Hepatic stellate cell (primary cell): ENCODE measurements at places on chromosomes 3 and 15.

GRCh38 chr3:149115114-149115513 lies 14.3 kb upstream of the HPS3 start:
- no peak for DNase-seq

- DNase-seq: no peak
Measured at GRCh38 chr3:194672876-194673275, 885 bp upstream of the LSG1 start.

DNA sequence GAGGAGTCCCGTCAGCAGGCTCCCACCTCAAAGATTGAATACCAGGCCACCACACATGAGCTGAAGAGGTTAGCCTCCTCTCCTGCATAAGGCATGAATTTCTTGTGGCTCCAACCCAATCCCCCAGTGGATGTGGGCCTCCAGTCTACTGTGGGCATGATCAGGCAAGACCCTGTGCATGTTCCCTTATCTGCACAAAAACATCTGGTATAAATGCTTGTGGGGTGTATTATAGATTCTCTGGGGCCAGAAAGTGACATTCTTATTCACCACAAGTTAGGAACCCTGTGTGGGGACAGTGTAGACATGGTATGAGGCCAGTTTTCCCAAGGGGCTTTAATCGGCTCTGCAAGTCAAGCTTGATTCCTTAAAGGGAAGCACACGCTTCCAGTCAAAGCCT lies 18.2 kb upstream of the UBP1 start:
- DNase-seq: no peak

- no peak for DNase-seq
Measured at GRCh38 chr3:179958143-179958542, 78.6 kb downstream of the PEX5L start.

DNA sequence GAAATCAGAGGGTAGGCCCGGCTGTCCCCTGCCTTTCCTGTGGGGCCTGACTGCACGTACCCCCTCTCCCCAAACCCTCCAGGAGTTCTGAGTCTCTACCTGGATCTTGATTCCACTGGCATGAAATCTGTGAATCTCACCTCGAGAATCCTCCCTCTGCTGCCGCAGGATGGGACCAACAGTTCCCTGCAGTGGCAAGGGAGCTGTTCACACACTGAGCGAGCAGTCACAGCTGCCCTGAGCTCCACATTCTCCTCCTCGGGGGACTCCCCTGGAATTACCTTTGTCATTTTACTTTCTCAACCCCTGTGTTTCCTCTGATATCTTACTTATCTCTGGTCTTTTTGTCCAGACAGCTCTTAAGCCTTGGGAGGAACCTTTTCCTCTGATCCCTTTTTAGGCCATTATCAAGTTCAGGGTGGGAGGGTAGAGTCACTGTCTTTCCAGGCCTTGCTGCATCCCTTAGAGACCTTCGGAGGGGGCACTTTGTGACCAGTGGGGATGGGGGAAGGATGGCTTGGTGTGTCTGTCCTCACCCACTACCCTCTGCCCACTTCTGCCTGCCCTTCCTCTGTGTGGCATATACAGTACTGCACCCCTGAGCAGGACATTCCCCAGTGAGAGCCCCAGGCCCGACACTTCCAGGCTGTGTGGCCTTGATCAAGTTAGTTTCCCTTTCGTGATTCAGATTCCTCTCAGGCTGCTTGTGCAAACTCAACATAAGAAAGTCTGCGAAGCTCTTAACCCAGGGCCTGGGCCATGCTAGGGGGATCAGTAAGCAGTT lies 42.0 kb downstream of the CACNA2D3 start:
- no peak for DNase-seq

GRCh38 chr3:95468331-95468730 lies 1346.1 kb upstream of the EPHA6 start:
- no peak for DNase-seq

DNA sequence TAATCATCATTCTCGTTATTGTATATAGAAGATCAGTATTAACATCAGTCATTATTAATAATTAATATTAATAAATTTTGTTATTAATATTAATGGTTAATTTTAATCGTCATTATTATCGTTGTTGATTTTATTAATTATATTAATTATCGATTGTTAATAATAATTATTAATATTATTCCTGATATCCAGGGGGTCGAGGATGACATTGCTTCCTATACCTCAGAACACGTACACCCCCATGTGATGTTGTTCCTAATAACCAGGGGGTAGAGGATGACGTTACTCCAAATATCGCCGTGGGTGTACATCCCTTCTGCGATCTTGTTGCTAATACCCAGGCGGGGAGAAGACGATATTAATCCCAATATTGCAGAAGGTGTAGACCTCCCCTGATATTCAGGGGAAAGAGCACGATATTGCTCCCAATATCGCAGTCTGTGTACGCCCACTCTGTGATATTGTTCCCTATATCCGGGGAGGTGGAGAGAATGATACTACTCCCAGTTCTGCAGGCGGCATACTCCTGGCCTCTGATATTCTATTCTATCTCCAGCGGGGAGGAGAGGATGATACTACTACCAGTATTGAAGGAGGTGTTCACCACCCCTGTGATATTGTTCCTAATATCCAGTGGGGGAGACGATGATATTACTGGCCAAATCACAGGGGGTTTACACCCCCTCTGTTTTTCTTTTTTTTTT lies 22.3 kb upstream of the BMF start:
- DNase-seq: no peak

GRCh38 chr3:109563149-109563548 lies 225.8 kb upstream of the DPPA4 start:
- no peak for DNase-seq
